ENCODE measurements at places on chromosomes 1 and 21.

GRCh38 chr1:172420385-172420784, at the start of gene C1orf105:
Gene C1orf105, plus strand, starts transcription at chr1:172420685. Its CDS starts 201 bp downstream, at chr1:172420886.
- DNase-seq, result no peak

GRCh38 chr1:181413195-181413815, 70.0 kb upstream of the CACNA1E start:
- DNase-seq, result no peak

- DNase-seq, result no peak
These were observed 119.1 kb downstream of the USP25 start for GRCh38 chr21:15848634-15849560.

GRCh38 chr1:101178688-101179491, 57.9 kb upstream of the S1PR1 start:
- peak; percentile 50 for DNase-seq

DNA sequence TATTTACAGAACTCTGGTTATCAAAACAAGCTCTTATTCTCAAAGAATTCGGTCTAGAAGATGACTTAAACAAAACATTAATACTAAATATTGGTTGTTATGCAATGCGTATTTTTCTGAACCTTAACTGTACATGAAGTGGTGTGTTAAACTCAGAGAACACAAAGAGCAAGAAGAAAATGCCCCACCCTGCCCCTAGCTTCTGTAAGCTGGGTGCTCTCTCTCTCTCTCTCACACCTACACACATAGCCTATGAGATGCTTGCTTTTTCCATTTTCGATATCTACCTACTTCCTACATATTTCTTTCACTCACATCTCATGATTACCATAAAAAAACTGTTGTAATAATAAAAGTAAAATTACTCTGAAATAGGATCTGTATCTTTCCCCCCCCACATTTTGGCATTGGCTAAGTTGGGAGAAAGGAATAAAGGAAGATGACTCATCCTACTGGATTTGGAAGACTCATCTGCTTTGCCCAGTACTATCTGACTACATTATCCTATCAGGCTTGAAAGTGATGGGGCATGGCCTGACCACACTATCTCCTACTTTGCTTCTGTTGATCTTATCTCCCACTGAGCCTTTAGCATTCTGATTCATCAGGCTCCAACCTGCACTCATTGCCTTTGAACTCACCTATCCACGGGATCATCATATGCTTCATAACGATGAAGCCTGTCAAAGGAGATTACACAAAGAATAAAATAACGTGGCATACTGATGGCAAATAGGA, 2.9 kb downstream of the CRYZ start:
- DNase-seq, result no peak

GRCh38 chr1:19066248-19066873, 109.9 kb upstream of the IFFO2 start:
- DNase-seq, result no peak

- peak; percentile 72 for DNase-seq
These were observed 34.8 kb upstream of the CACYBP start for GRCh38 chr1:174964972-174965361.

- no peak for DNase-seq
These were observed 1.9 kb downstream of the CASQ1 start for GRCh38 chr1:160192234-160192633.

- DNase-seq, result no peak
These were observed 118.6 kb downstream of the LRIG2 start for GRCh38 chr1:113191579-113192076.

DNA sequence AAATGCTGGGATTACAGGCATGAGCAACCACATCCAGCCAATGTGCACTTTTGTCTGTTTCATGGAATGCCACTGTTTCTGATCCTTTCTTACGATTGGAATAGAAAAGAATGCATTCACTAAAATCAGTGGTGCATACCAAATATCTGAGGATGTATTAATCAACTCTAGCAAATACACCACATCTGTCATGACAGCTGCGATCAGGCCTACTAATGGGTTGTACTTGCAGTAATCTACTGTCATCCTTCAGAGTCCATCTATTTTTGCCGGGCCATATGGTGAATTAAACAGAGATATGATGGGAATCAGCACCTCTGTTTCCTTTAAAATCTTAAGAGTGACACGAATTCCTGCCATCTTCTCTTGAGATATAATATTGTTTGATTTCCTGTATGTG, 8.5 kb upstream of the USP1 start:
- DNase-seq, result no peak

DNA sequence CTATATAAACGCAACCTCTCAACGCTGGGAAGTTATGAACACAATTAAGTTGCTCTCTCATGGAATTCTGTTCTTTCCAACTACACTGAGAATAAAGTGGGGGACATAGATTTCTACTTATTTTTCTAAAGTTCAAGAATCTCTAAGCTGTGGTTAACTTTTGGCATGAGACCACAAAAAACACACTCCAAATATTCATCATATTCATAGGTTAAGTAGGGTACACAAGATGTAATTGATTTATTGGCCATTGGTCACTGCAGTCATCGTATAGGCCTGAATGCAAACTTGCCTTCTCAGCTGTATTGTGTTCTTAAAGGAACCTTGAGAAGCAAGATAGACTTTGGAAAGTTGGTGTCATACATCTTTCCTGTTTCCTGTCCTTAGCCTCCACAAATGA, 40.3 kb downstream of the PRRX1 start:
- no peak for DNase-seq

- peak; percentile 26 for DNase-seq
These were observed 27.7 kb upstream of the PTGFRN start for GRCh38 chr1:116881879-116882520.
